ENCODE measurements at places on chromosomes 4 and X.

DNA sequence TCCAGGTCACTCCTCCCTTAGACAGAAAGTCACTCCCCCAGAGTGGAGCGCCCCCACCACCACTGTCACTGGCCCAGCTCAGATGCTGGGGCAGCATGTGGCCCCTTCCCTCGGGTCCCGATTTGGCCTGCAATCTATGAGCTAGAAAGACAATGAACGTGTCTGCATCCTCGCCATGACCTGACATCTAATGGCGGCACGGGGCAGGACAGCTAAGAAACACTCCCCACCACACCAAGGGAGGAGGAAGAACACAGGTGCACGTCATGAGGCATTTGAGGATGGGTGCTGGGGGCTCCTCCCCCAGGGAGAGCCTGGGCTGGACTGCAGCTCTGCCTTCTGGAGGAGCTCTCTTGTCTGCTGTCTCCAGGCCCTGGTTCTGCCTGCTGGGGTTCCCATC is 8.7 kb downstream of the RNF212 start:
- no peak for DNase-seq

GRCh38 chrX:71225009-71225408 is 2.0 kb downstream of the GJB1 start:
- DNase-seq: no peak

GRCh38 chrX:2387614-2388239 is 113.0 kb downstream of the DHRSX start:
- DNase-seq: no peak

- DNase-seq: no peak
Measured at GRCh38 chrX:9164086-9164485, 130.2 kb upstream of the FAM9B start.
